Right renal cortex interstitium (tissue), 3 donors: ENCODE measurements at places on chromosomes 11 and 22. TPM values are rescaled to one million over a fixed set of nuclear protein-coding genes. Genes with fewer than 3 reads are reported as not detected.

LRRC75B gene
- polyA plus RNA-seq: 26.9 TPM

ROBO4 gene
- 16.1 TPM for polyA plus RNA-seq

DMC1 gene
- 6.7 TPM for polyA plus RNA-seq

DNA sequence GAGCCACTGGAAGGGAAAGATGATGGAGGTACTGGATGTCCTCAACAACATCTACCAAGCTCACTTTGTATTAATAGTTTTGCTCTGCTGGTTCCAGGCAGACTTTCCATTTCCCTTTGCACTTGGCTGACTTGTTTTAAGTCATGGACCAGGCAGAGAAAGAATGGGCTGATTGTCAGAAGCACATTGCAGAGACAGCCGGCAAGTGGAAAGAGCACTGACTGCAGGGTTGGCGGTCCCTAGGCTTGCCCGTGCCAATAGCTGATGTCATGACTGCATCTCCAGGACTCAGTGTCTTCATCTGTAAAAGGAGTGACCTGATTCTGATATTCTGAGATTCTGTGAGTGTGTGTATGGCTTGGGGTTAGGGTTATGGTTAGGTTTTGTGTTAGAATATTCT, 20.9 kb upstream of the NNMT start:
- no peak for DNase-seq

GRCh38 chr22:37022483-37023337, 3.2 kb downstream of the MPST start:
- no peak for DNase-seq

GRCh38 chr22:27870234-27871191, 48.5 kb downstream of the PITPNB start:
- DNase-seq: no peak

DNA sequence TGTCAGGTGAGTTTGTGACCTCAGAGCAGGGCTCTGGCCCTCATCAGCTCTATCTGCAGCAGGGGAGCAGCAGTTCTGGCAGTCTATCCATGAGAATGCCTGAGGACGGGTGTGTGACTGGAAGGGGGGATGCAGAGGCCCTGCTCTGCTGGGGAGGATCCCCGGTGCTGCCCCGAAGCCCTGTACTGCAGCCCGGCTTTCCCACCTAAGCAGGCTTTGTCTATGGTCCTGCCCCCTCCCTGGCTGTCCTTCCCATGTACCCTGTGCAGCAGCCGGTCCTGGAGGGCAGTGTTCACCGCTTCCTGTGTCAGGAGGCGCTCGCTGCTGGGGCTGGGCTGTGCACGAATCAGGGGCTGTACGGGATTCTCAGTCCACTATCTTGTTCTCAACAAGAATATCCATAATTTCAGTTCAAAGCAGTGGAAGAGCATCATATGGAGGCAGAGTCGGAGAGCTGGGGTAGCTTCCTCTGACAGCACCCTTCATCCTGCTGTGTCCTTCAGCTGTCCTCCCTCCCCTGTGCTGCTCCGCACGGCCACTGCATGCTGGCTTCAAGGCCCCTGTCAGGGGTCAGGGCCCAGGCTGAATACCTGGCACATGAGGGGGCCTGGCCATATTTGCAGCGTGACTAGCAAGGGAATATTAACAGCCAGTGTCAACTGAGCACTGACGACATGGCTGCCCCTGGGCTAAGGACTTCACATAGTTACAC, 125.2 kb downstream of the CTTN start:
- DNase-seq: no peak

- DNase-seq: no peak
Observed at GRCh38 chr11:28110821-28111200, 2.6 kb downstream of the METTL15 start.

DNA sequence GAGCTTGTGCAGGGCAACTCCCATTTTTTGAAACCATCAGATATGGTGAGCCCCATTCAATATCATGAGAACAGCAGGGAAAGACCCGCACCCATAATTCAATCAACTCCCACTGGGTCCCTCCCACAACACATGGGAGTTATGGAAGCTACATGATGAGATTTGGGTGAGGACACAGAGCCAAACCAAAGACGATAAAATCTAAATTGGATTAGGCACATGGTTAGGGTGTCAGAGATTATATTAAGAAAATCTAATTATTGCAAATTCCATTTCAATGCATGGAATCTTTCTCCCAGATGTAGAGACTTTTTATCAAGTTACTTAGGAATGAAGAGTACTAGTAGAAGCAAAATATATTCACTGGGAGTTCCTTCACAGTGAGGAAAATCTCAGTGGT, 324.9 kb downstream of the JRKL start:
- no peak for DNase-seq

DNA sequence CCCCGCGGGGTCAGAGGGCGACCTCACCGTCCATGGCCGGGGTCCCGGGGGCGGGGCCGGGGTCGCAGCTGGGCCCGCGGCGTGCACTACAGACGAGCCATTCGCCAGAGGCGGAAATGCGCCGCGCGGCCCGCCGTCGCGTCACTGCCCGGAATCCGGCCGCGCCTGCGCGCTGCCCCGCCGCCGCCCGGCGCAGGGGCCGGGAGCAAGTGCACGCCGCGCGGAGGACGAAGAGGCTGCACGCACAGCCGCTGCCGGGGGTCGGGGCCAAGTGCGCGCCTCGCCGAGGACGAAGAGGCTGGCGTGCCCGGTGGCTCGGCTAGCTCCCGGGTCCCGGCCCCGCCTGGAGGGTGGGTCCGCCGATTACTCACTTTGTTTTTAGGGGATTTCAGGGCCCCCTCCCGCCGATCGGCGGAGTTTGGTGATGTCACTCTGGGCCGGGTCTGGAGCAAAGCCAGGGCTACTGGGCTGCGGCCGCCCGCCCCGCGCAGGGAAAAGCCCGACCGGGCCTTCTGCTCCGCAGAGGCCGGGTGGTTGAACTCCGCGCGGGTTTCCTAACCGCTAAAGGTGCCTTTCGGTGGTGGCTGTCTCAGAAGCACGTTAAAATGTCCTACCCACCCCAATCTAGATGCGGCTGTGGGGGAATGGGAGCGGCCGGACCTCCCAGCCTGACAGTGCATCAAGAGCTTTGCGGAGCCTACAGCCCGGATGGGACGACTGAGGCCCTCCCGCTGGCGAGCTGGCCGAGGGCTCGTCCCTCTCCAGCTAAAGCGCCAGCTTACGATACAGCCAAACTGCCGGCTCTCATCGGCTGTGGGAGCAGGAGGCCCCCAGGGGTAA, at the start of gene RELA:
RELA (minus strand) TSS at position 118 of the 840 bp plus-strand sequence; CDS start at position 34, 84 bp downstream.
- DNase-seq: peak; percentile 77

DNA sequence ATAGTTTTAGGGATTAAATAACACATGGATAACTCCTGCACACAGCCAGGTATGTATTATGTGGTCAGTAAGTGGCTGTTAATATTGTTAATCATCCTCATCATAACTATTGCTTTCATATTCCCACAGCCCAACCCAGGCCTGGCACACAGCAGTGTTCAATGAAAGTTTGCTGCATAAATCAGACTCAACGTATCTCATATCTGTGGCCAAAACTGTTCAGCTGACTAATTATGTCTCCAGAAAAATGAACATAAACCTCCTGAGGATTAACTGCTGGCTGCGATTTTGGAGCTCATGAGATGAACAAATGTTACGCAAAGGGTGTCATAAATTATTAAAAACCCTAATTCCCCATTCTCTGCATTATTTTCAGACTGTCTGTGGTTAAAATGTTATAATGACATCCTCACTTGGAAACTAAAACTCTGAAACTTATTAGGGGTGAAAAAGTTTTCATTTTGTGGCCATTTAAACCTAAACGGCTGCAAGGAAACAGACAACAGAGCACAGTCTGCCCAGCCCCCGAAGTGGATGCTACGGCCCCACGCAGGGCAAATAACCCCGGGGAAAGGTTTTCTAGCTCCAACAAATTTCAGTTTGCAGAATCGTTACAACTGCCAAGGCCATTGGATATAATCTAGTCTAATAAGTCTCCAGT, 17.3 kb downstream of the ABCC8 start:
- no peak for DNase-seq
